ENCODE measurements at places on chromosomes 12 and 14.

GRCh38 chr14:40417777-40418401 is 985.7 kb upstream of the FBXO33 start:
- peak; percentile 49 for DNase-seq

DNA sequence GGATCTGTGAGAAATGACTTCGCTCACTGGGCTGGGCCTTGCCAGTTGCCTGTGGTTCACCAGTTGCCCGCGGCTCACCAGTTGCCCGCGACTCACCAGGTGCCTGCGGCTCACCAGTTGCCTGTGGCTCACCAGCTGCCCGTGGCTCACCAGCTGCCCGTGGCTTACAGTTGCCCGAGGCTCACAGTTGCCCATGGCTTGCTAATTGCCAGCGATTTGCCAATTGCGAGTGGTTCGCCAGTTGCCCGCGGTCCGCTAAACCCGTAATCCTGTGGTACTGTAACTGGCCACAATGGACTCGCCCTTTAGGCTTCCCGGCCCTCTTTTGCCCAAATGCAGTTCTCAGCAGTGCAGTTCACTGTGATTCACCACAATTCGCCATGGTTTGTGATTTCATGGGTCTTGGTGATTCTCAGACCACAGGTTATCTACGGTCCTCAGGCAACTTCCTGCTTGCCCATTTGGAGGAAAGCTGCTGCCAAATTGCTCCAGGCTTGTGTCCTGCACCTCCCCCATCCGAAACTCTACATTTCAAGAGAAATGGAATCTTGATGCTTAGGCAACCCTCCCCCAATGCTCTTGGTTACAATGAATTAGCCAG is 15.0 kb upstream of the MEG3 start:
- no peak for DNase-seq

DNA sequence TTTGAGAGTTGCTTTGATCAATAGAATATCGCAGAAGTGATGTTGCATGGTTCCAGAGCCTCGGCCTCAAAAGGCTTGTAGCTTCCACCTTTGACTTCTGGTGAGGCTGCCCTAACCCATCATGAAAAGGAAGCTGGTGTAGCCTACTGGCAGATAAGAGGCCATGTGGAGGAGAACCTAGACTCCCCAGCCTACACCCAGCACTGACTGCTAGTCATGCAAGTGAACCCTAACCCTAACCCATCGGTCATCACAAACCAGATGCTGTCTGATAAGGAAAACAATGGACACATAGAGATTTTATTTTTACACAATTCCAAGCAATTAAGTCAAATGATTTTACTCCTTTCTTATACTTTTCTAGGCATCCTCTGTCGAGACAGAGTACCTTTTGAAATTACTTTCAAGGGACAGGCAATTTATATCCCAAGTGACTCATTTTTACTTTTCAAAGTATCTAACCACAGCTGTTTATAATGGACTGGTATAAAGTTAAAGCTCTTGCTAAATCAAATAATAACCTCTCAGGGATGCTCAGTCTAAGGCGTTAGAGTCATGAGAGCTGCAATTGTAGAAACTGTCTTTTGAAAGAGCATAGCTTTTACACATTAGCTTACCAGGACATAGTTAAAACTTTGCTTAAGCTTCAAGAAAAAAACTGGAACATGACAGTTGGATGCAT is 17.6 kb downstream of the PTPRB start:
- no peak for DNase-seq

- no peak for DNase-seq
Observed at GRCh38 chr14:92392711-92393110, 69.7 kb downstream of the SLC24A4 start.

GRCh38 chr12:30858471-30858870 is 68.1 kb upstream of the TSPAN11 start:
- no peak for DNase-seq

GRCh38 chr12:132606466-132606865 is 3.9 kb downstream of the LRCOL1 start:
- no peak for DNase-seq
